ENCODE measurements at places on chromosomes 6 and 20.

DNA sequence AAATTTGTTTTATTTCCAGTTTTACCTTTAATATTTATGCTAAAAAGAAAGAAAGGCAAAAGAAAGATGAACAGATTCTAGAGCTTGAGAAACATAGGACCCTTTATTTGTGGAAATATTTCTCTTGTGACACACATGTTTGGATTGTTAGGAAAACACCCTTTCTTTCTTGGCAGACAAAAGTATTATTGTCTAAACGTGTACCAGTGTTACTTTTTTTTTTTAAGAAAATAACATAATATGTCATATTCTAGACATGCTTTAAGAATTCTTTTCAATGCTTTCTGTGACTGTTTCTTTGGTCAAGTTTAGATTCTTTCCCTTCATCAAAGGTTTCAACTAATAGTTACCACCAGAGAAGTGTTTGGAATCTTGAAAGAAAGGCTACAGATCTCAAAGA lies 183.4 kb upstream of the CNR1 start:
- DNase-seq, result no peak

DNA sequence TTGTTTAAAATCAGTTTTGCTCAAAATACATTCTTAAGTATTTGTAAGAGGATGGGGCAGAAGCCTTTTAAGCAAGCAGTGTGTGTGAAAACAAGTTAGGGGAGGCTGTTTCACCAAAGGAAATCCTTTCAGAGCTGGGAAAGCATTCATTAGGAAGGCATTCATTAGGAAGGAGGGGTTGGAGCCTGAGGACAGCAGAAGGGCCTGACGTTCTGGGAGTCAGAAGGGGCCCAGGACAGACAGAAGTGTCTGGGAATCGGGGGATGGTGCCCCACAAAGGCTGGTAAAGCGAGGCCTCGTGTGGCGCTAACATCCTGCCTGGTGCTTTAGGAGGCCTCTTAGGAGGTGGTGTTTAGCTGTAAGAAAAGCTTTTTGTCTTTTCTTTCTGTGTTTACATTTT lies 80.6 kb upstream of the NXT1 start:
- no peak for DNase-seq

- DNase-seq, result no peak
Measured at GRCh38 chr6:121593011-121593641, 157.7 kb downstream of the GJA1 start.

- no peak for DNase-seq
Measured at GRCh38 chr20:10557685-10558084, 116.1 kb downstream of the JAG1 start.

DNA sequence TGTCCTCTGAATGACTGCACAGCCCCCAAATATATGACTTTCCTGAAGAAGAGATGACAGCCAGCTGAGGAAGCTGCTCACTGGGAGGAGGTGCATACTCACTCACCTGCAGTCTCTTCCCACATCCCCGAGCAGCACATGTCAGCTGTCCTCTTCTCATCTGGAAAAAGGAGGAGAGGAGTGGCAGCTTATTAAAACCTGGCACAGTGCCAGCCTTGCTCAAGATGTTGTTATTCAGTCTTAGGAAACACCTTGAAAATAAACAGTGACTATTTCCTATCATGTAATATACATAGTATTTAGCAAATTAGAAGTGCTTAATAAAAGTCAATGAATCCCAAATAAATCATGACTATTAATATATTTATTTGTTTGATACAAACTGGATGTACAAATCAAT lies 232.9 kb downstream of the EPM2A start:
- DNase-seq, result no peak

DNA sequence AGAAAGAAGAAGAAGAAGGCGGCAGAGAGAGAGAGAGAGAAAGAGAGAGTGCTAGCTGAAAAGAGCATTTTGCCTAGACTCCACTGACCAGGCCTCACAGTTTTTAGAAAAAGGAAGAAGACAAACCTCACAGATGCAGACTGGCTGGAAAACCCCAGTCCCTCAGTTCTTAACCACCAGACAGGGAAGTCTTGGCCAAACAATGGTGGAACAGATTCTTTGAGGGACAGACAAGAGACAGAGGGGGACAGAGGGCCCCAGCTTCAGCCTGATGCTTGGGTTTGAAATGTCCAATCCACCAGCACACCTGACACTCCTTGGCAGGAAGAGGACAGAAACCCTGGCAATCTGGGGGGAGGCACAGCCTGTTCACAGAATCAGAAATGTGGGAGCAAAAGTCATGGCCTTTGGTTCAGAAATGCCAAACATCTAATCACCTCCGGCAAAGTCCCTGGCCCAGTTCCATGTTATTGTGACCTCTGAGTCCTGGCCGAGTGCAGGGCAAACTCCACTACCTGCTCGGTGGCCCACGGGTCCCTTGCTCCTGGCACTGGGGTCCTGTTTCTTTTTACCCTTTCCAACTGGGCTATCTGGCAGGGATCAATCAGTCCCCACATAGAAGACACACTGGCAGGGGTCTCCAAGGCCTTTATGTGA lies 235.2 kb downstream of the LY86 start:
- DNase-seq, result no peak

GRCh38 chr20:33277471-33278441 lies 5.3 kb upstream of the BPIFB1 start:
- no peak for DNase-seq

GRCh38 chr20:21183722-21184121 lies 57.8 kb downstream of the KIZ start:
- no peak for DNase-seq

DNA sequence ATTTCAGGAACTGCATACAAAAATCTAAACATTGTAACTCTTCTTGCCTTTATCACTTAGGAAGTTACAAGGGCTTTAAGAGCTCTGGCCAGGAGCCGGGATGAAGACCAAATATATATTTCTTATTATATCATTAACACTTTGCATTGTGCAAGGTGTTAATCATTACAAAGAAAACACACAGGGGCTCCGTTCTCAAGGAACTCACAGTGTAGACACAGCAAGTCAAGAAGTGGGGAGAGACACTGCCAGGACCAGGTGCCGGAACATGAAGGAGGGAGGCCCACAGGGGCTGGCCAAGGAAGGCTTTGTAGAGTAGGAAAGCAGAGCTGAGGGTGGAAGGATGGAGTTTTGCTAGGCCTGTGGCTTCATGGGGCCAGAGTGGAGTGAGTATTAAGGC lies 17.4 kb downstream of the ITPR3 start:
- DNase-seq, result no peak

- DNase-seq, result no peak
Measured at GRCh38 chr20:420721-421574, 12.8 kb downstream of the RBCK1 start.

DNA sequence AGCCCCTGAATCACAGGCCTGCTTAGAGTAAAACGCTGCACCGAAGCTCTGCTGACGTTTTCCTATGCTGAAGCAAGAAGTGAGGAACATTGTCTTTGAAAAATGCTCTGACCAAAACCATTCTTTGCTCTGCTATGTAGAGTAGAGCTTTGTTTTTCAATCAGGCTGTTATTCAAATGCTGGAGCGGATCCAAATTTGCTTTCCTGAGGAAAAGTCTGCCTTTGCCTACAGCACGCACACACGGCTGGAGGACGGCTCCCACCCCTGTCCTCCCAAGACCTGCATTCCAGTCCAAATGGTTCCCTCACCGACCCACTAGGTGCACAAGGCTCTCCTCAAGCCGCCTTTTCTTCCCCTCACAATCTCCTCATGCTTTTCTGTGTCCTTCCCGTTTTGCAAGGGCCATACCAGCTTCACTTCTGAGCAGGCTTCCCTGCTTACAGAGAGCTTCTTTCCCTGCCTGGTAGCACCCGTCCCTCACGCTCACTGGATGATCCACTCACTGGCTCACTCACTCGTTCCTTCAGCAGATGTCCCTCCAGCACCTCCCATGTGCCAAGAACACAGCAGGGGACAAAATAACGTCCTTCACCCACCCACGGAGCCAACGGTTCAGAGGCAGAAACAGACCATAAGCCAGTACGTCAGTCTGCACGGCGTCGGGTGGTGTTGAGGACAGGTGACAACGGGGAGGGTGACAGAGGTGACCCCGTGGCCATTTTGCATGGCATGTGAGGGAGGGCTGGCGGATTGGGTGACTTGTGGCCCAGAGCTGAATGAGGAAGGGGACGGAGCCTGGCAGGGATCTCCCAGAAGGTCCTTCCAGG lies 137.9 kb upstream of the NEDD9 start:
- no peak for DNase-seq

DNA sequence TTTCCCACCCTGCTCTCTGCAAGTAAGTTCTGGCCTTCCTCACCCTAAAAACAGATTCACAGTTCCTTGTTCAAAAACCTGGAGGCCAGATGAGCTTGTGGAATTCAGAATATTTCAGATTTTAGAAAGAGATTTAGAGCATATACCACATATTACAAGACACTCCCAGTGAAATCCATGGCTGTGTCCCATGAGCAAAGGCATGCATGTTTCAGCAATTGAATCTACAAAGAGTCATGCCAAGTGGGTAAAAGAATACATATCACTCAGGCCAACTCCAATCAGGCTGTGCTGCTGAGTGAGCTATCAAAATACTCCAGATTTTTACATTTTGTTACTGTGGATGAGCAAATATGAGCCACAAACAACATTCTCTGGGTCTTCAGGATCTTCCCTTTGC lies 10.2 kb upstream of the NEDD9 start:
- DNase-seq, result no peak
